ENCODE measurements at places on chromosomes 16 and 17.

DNA sequence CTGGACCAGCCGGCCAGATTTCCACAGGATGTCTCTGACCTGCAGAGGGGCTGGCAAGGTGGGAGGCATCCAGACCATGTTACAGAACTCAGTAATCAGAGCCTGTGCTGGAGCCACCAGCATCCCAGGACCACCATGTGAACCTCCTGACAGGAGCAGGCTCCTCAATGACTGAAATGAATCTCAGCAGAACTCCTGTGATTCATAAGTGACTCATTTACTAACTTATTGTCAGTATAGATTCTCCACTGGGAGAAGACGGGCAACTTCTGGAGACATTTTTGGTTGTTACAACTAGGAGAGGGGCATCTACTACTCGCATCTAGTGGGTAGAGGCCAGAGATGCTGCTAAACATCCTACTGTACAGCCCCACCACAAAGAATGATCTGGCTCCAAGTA is 3.1 kb upstream of the WWOX start:
- DNase-seq: no peak

DNA sequence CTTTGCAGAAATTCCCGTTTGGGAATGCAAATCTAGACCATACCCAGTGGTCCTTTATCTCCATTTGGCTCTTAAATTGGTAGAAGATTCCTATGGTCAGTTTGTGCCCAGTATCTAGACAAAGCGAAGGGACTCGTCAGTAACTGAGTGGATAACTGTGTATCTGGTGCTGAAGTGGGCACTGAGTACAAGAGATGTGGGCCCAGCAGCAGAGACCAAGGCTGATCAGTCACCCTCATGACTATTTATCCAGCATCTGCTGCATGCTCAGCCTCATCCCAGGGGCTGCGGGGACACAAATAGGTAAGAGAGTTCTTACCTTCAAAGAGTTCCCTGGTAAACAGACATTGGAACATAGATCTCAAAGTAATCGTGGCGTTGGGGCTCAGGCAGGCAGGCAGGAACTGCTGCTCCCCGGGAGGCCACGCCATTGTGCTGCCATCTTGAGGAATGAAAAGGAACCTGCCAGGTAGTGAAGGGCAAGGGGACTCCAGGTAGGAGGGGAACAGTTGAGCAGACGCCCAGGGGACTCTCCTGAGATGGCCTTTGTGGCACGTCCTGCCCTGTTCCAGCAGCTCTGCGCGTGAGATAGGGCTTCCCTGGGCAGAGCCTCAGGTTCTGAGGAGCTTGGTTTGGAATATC is 10.3 kb downstream of the NT5M start:
- DNase-seq: peak; percentile 69

GRCh38 chr17:39360537-39360936 is 40.9 kb downstream of the FBXL20 start:
- DNase-seq: no peak

GRCh38 chr17:44217738-44218343 is 1.6 kb downstream of the UBTF start:
- DNase-seq: no peak

Data from activated CD4-positive, alpha-beta T cell treated with anti-CD3 and anti-CD28 coated beads for 1 hour (primary cell).